ENCODE measurements at places on chromosomes 2 and 18.
A peak's percentile ranks its signal among the peaks of the same experiment; 100 is the strongest.

GRCh38 chr2:184562532-184562931 lies 35.8 kb upstream of the ZNF804A start:
- H3K36me3 ChIP-seq, result no peaks in the 10 kb centered on the region
- H3K4me3 ChIP-seq, result no peak overlapping the region
- H3K27me3 ChIP-seq, result no peaks in the 10 kb centered on the region
- DNase-seq, result no peak

- no peak overlapping the region for H3K4me3 ChIP-seq
- no peak overlapping the region for H3K27ac ChIP-seq
- no peaks in the 10 kb centered on the region for H3K36me3 ChIP-seq
Observed at GRCh38 chr2:173991856-173992588, 26.8 kb upstream of the SP3 start.

- H3K36me3 ChIP-seq, result no peaks in the 10 kb centered on the region
- H3K4me3 ChIP-seq, result no peak overlapping the region
- DNase-seq, result no peak
- H3K27me3 ChIP-seq, result no peaks in the 10 kb centered on the region
Observed at GRCh38 chr2:173048522-173048896, 27.1 kb upstream of the MAP3K20 start.

DNA sequence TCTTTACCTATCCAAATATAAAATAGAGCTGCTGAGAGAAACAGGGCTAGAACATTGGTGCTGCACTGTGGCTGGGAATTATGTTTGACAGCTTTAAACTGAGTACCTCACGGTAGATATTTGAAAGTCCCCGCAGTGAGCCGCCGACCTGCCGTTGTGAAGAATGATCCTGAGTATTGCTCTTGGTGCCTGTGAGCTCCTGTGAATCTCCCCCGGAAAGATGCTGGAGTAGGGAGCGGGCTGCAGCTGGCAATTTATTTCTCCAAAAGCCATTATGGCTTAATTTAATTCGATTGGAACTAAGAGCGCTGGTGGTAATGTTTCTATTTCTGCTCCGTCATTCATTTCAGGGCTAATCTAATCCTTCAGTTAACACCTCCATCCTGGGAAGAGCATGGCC lies 129.4 kb upstream of the TPO start:
- DNase-seq, result no peak
- no peaks in the 10 kb centered on the region for H3K27me3 ChIP-seq
- no peak overlapping the region for H3K4me3 ChIP-seq

- H3K36me3 ChIP-seq, result no peaks in the 10 kb centered on the region
- no peaks in the 10 kb centered on the region for H3K4me1 ChIP-seq
- H3K27me3 ChIP-seq, result no peaks in the 10 kb centered on the region
- H3K4me3 ChIP-seq, result no peak overlapping the region
- no peak for DNase-seq
- no peak overlapping the region for H3K27ac ChIP-seq
Observed at GRCh38 chr2:74290066-74290465, 53.1 kb downstream of the SLC4A5 start.

DNA sequence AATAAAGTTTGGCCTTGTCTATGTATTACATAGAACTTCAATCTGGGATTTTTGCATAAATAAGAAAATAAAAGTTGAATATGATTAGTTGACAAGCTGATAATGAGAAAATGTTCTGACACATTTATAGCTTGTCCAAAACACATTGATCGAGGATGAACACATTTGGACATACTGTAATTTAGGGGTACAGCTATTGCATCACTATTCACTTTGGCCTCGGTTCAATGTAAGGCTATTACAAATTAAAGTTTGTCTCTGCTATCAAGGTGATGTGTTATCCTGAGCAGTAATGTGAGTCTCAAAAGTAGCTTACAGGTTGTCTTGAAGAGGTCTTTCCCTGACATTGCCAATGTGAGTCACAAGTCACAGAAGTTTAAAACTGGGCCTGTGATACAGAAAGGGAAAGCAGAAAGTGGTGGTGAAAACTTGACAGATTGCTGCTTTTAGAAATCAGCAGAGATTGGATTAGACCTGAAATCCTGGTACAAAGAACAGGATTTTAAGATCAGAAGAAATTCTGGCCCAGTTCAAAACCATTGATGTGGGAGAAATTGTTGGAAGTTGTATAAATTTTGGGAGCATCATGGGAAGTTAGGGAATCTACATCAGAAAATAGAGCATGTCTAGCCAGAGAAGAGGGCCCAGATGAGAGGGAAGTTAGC lies 674.1 kb downstream of the NYAP2 start:
- no peaks in the 10 kb centered on the region for H3K36me3 ChIP-seq
- H3K4me1 ChIP-seq, result no peaks in the 10 kb centered on the region
- H3K27me3 ChIP-seq, result no peaks in the 10 kb centered on the region
- H3K4me3 ChIP-seq, result no peak overlapping the region

GRCh38 chr18:66825347-66825746 lies 221.5 kb upstream of the CDH19 start:
- no peaks in the 10 kb centered on the region for H3K27me3 ChIP-seq
- DNase-seq, result no peak
- no peak overlapping the region for H3K27ac ChIP-seq
- H3K4me3 ChIP-seq, result no peak overlapping the region
- no peaks in the 10 kb centered on the region for H3K4me1 ChIP-seq
- H3K36me3 ChIP-seq, result no peaks in the 10 kb centered on the region

GRCh38 chr2:168033966-168034365 lies 213.4 kb downstream of the STK39 start:
- no peak for DNase-seq
- no peaks in the 10 kb centered on the region for H3K36me3 ChIP-seq
- no peak overlapping the region for H3K27ac ChIP-seq
- no peak overlapping the region for H3K4me3 ChIP-seq

DNA sequence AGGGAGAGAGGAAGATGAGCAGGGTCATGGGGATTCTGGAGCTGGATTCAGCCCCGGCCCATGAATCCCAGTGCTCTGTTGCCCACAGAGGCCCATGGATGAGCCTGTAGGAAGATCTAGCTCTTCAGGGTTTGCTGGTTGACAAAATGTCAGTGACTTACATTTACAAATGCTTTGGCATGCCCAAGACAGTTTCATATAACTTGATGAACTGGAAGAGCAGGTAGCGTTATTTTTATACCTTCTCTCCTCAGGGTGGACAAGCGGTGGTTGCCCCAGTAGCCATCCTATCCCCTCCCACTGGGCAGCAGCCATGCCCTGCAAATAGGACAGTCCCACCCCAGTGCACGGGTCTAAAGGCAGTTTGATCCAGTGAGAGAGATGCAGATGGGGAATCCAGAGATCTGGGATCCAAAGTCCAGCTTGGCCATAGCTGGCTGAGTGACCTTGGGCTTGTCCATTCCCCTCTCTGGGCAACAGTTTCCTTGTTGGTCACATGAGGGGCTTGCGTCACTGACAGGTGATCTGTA lies 21.5 kb upstream of the KCNK3 start:
- no peak overlapping the region for H3K4me3 ChIP-seq
- no peak overlapping the region for H3K27ac ChIP-seq
- H3K27me3 ChIP-seq, result no peaks in the 10 kb centered on the region
- H3K36me3 ChIP-seq, result no peaks in the 10 kb centered on the region

- no peaks in the 10 kb centered on the region for H3K4me1 ChIP-seq
- H3K27me3 ChIP-seq, result no peaks in the 10 kb centered on the region
- H3K36me3 ChIP-seq, result no peaks in the 10 kb centered on the region
- no peak overlapping the region for H3K27ac ChIP-seq
Observed at GRCh38 chr2:162123806-162124758, 28.0 kb downstream of the GCG start.

DNA sequence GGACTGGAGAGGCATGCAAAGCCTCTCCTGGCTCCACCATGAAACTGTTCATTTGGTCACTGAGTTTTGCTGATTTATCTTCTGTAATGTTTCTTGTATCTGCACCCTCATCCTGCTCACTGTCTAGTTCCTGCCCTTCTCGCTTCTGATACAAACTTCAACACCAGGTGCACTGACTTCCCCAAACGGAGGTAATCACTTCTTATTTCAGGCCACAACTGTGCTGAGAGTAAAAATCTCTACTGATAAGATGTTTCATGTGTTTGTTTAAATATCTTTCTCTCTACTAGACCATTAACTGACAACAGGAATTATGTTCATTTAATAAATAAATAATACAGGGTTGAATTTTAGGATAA lies 10.9 kb upstream of the NT5C1B start:
- no peaks in the 10 kb centered on the region for H3K27me3 ChIP-seq
- no peak overlapping the region for H3K4me3 ChIP-seq
- no peaks in the 10 kb centered on the region for H3K36me3 ChIP-seq
- no peak overlapping the region for H3K27ac ChIP-seq
- DNase-seq, result no peak

GRCh38 chr2:44813658-44814057 lies 127.8 kb upstream of the SIX3 start:
- no peaks in the 10 kb centered on the region for H3K27me3 ChIP-seq
- H3K36me3 ChIP-seq, result no peaks in the 10 kb centered on the region
- no peak overlapping the region for H3K4me3 ChIP-seq

DNA sequence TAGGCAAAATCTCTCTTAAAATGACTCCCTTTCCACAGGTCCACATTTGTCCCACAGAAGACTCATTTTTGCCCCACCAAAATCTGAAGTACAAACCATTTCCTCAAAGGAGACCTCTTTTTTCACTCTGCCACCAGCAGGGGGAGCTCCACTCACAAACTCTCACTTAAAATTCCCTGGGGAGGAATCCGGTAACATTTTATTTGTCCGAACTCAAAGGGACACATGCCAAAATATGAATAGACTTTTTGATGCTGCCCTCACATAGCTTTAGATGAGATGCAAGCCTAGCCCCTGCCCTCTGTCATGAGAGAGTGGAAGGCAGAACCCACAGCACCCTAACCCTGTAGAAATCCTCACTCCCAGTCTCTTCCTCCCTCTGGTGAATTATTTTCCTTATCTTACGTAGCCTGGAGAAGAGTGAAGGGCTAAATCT lies 57.1 kb downstream of the RMDN2 start:
- peak; percentile 62 for DNase-seq
- no peaks in the 10 kb centered on the region for H3K4me1 ChIP-seq
- no peaks in the 10 kb centered on the region for H3K27me3 ChIP-seq
- H3K27ac ChIP-seq, result no peak overlapping the region
- peaks cover 5% of the 10 kb centered on the region for H3K36me3 ChIP-seq
- peak overlapping the region; percentile 9 for H3K4me3 ChIP-seq

GRCh38 chr2:1837022-1837421 lies 92.7 kb upstream of the PXDN start:
- no peaks in the 10 kb centered on the region for H3K4me1 ChIP-seq
- H3K27me3 ChIP-seq, result no peaks in the 10 kb centered on the region
- no peak overlapping the region for H3K4me3 ChIP-seq
- no peak for DNase-seq
- H3K36me3 ChIP-seq, result no peaks in the 10 kb centered on the region

DNA sequence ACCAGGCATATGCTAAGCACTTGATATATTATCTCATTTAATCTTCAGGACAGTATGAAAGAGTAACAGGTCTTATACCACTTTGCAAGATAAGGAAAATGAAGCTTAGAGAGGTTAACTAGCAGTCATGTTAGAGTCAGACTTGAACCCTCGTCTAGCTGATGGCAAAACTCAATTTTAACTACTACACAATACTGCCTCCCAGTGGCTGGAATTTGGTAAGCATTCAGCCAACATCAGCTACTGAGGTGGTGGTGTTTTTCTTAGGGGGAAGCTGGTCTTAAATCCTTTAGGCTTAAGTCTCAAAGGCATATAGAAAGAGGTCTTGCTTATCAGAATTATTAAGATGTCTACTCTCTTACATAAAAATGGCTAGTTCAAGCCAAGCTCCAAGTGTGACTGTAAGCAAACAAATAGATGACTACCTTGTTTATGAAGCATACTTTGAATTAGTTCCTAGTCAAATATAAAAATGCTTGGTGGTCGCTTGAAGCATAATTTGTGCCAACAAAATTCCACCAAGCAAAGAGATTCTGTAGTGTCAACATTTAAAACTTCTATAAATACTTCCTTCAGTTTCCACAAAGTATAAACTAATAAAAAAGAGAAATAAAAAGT lies 325.4 kb upstream of the FIGN start:
- no peaks in the 10 kb centered on the region for H3K4me1 ChIP-seq
- H3K27ac ChIP-seq, result no peak overlapping the region
- peak; percentile 65 for DNase-seq
- no peaks in the 10 kb centered on the region for H3K36me3 ChIP-seq

- DNase-seq, result peak; percentile 28
- peaks cover 95% of the 10 kb centered on the region for H3K27me3 ChIP-seq
- no peak overlapping the region for H3K27ac ChIP-seq
Observed at GRCh38 chr2:176084611-176085119, 903 bp upstream of the EVX2 start.

GRCh38 chr2:226862623-226863022 lies 26.8 kb downstream of the RHBDD1 start:
- no peak overlapping the region for H3K4me3 ChIP-seq
- no peaks in the 10 kb centered on the region for H3K4me1 ChIP-seq
- no peak for DNase-seq
- no peaks in the 10 kb centered on the region for H3K36me3 ChIP-seq
- no peaks in the 10 kb centered on the region for H3K27me3 ChIP-seq
- H3K27ac ChIP-seq, result no peak overlapping the region

DNA sequence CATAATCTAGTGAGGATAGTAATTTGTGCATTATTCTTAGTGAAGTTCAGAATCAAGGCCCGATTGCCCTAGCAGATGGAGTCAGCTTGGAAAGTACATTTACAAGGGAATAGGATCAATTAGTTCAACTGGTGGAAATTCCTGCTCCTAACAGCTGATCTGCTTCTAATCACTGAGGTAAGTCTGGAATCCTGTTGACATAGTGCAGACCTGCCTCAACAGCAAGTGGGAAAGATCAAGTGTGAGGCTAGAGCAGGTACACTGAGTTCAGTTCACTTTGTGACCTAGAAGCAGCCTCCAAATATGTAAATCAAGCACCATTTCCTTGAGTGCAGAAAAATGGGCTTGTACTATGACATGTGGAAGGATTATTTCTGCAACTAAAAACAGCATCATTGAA lies 111.2 kb upstream of the NOSTRIN start:
- H3K27me3 ChIP-seq, result no peaks in the 10 kb centered on the region
- DNase-seq, result no peak
- H3K4me3 ChIP-seq, result no peak overlapping the region
- no peak overlapping the region for H3K27ac ChIP-seq
- H3K4me1 ChIP-seq, result no peaks in the 10 kb centered on the region
- peaks cover under 1% of the 10 kb centered on the region for H3K36me3 ChIP-seq

DNA sequence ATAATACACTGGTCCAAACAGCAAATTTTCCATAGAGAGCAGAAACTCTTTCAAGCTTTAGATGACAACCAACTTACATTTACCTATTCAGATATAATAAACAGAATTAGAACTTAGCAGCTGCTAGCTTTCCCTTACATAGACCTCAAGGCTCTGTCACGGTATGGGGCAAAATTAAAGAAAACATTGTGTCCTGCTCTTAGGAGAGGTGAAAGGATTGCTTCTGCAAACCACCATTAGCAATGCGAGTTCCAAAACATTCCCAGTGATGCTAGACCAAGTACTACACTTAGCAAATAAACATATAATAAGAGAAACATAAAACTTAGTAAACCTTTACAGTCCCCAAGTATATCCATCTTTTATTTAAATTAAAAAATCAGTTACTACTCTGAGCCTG lies 183.3 kb downstream of the CAMKMT start:
- no peaks in the 10 kb centered on the region for H3K27me3 ChIP-seq
- DNase-seq, result no peak
- no peak overlapping the region for H3K27ac ChIP-seq
- H3K4me3 ChIP-seq, result no peak overlapping the region

All from H9 (cell line).